ENCODE measurements at places on chromosomes 4 and X. TPM values are rescaled to one million over a fixed set of nuclear protein-coding genes. Genes with fewer than 3 reads are reported as not detected.

Gene ZFYVE28
- total RNA-seq, result 7.8 TPM

Gene GPR50
- total RNA-seq, result not detected

Gene ADD1
- 324 TPM for total RNA-seq

Gene NEIL3
- total RNA-seq, result 6.9 TPM

Gene NBDY
- 10.6 TPM for total RNA-seq

Gene TLR8
- total RNA-seq, result 0.31 TPM

Gene MMRN1
- total RNA-seq, result 3.8 TPM

Gene FAM133A
- total RNA-seq, result 1.6 TPM

Gene GAGE12E
- not detected for total RNA-seq

Gene ARR3
- not detected for total RNA-seq

Gene KIAA1210
- not detected for total RNA-seq

Gene GLRA2
- 86.1 TPM for total RNA-seq
